ENCODE measurements at places on chromosomes 4 and X. TPM values are rescaled to one million over a fixed set of nuclear protein-coding genes. Genes with fewer than 3 reads are reported as not detected.

GRCh38 chr4:176504118-176504517, 184.4 kb downstream of the SPCS3 start:
- H3K36me3 ChIP-seq, result no peaks in the 10 kb centered on the region
- peaks cover 4% of the 10 kb centered on the region for H3K4me1 ChIP-seq
- H3K4me3 ChIP-seq, result no peak overlapping the region
- no peak overlapping the region for H3K27ac ChIP-seq
- peaks cover 2% of the 10 kb centered on the region for H3K27me3 ChIP-seq

GRCh38 chr4:57355101-57355665, 245.0 kb upstream of the IGFBP7 start:
- no peaks in the 10 kb centered on the region for H3K27me3 ChIP-seq
- no peaks in the 10 kb centered on the region for H3K36me3 ChIP-seq
- H3K4me1 ChIP-seq, result no peaks in the 10 kb centered on the region
- no peak overlapping the region for H3K4me3 ChIP-seq

The CCDC120 gene
- 17.6 TPM for total RNA-seq

- H3K4me3 ChIP-seq, result no peak overlapping the region
- H3K27me3 ChIP-seq, result peaks cover 26% of the 10 kb centered on the region
- no peak for DNase-seq
- H3K36me3 ChIP-seq, result peaks cover 4% of the 10 kb centered on the region
Observed at GRCh38 chr4:2685541-2685940, 70.6 kb downstream of the TNIP2 start.

- peak; percentile 96 for DNase-seq
- H3K4me1 ChIP-seq, result peaks cover 8% of the 10 kb centered on the region
- peak within 1 kb of the TSS; percentile 89 for H3K27ac ChIP-seq
Observed at GRCh38 chr4:176319704-176320339, at the start of gene SPCS3. SPCS3 (plus strand) TSS chr4:176319966; CDS start chr4:176320077, 111 bp downstream.

- no peak overlapping the region for H3K27ac ChIP-seq
- H3K36me3 ChIP-seq, result no peaks in the 10 kb centered on the region
- no peak for DNase-seq
Observed at GRCh38 chrX:9493936-9494335, 29.1 kb downstream of the TBL1X start.

DNA sequence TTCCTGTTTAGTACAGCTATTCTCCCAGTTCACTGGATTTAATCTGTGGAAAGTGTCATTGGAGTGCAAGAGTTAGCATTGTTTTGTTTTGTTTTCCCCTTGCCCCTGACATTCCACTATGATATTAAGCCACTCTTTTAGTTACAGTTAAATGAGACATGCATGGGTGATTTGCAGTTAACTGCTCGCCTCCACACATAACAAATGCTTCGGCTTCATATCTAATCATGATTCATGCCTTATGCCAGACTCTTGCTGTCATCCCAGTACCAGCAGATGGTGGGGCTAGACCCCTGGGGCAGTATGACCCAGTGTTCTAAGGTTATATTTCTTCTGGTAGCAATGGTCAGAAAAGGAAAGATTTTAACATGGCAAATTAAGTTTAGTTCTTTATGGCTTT, 80.1 kb downstream of the RAP1GDS1 start:
- H3K36me3 ChIP-seq, result no peaks in the 10 kb centered on the region
- peak overlapping the region; percentile 82 for H3K27ac ChIP-seq

DNA sequence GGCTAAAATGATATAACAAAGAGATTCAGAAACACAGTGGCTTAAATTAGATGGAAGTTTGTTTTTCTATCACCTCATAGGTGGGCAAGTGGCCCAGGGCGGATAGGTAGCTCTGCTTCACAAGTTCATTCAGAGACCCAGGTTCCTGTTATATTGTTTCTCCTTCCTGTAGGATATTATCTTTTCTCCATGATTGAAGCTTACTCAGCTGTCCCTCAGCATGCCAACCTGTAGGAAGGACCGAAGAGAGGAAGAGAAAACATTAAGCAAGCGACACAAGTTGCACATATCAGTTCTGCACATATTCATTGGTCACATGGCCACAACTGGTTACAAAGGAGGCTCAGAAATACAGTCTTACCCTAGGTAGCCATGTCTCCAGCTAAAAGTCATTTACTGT, 6.9 kb downstream of the KLHL5 start:
- no peak overlapping the region for H3K4me3 ChIP-seq
- DNase-seq, result no peak
- no peaks in the 10 kb centered on the region for H3K36me3 ChIP-seq
- H3K27ac ChIP-seq, result no peak overlapping the region

DNA sequence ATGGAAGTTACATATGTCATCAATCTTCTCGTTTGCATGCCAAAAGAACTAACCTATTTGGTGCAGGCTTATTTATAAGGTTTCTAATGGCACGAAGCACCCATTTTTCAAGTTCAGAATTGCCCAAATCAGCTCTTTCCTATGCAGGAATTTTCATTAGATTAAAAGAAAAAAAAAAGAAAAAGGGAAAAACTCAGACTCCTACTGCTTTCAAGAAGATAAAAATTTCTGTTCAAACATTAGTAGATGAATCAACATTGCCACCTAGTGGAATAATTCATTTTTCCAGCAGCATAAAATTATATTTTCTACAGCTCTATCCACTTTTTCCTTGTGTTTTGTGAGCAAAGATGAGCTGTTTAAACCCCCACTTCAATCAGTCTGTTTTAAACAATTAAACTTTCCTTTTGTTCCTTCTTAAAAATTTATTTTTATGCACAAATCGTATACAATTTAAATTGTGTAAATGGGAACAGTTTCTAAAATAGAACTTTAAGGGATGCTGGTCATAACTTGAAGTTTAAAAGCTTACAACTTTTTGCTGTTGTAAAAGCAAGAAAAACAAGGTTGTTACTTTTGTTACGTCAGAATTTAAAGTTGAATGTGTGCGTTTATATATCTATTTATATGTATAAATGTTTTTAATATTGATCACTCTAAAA, 309.9 kb downstream of the ARAP2 start:
- peak overlapping the region; percentile 67 for H3K27ac ChIP-seq
- H3K4me3 ChIP-seq, result peak overlapping the region; percentile 9
- H3K27me3 ChIP-seq, result no peaks in the 10 kb centered on the region
- H3K4me1 ChIP-seq, result peaks cover 13% of the 10 kb centered on the region
- no peak for DNase-seq

DNA sequence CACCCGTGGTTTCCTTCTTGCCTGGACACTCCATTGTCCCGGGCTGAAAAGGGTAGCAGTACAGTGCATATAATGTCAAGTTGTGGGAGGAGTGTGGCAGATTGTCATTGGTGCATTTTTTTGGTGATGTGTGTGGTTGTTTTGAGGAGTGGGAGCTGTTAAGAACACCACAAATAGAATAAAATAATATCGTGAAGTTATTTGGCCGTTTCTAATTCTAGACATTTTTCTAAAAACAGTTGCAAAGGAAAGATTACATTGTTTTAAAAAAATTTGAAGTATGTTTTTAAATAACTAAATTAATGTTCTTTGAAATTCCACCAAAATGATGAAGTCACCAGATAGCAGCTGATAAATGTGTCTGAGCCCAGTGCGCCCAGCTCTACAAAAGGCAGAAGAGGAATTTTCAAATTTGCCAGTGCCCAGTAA, 1.3 kb downstream of the PKD2 start:
- DNase-seq, result no peak
- H3K27me3 ChIP-seq, result peaks cover 10% of the 10 kb centered on the region
- H3K4me3 ChIP-seq, result peak overlapping the region; percentile 91
- peak overlapping the region; percentile 91 for H3K27ac ChIP-seq
- H3K36me3 ChIP-seq, result peaks cover 7% of the 10 kb centered on the region

GRCh38 chr4:39157520-39157919, 24.8 kb upstream of the WDR19 start:
- no peaks in the 10 kb centered on the region for H3K36me3 ChIP-seq
- no peaks in the 10 kb centered on the region for H3K27me3 ChIP-seq
- DNase-seq, result no peak
- no peak overlapping the region for H3K27ac ChIP-seq
- no peaks in the 10 kb centered on the region for H3K4me1 ChIP-seq
- H3K4me3 ChIP-seq, result no peak overlapping the region

The SSX4B gene
- 0.71 TPM for total RNA-seq

DNA sequence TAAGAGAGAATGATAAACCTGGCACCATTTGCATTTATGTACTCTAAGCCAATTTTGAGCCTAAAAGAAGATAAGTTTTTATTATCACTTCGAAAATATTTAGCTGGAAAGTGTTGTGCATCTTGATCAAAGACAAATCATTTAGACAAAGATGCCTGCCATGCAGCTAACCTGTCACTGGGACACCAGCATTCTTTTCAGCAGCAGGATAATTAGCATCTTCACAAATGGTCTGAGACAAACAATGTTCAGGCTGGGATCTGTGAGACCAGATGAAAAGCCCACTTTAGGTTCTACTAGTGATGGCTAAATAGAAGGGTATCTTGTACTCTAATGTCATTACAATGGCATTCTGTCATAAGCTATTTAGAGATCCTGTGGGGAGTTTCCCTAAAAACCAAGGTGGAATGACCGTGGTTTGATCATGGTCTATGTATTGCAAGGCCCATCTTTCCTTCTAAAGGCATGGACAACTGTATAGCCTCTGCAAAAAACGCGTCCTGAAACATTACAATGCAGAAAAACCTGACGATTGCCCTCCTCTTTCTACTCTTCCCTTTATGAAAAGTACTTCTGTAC, 7.2 kb downstream of the PRDM8 start:
- DNase-seq, result no peak
- no peak overlapping the region for H3K27ac ChIP-seq
- H3K4me3 ChIP-seq, result no peak overlapping the region
- H3K36me3 ChIP-seq, result peaks cover 7% of the 10 kb centered on the region
- H3K4me1 ChIP-seq, result peaks cover 19% of the 10 kb centered on the region

- H3K4me1 ChIP-seq, result peaks cover 14% of the 10 kb centered on the region
- DNase-seq, result no peak
- no peak overlapping the region for H3K27ac ChIP-seq
- peaks cover 11% of the 10 kb centered on the region for H3K27me3 ChIP-seq
- H3K4me3 ChIP-seq, result peak overlapping the region; percentile 97
Observed at GRCh38 chr4:152537881-152538280, 2.0 kb upstream of the FBXW7 start.

The ZNF630 gene
- total RNA-seq, result 2.8 TPM

The MAP3K15 gene
- 0.37 TPM for total RNA-seq

DNA sequence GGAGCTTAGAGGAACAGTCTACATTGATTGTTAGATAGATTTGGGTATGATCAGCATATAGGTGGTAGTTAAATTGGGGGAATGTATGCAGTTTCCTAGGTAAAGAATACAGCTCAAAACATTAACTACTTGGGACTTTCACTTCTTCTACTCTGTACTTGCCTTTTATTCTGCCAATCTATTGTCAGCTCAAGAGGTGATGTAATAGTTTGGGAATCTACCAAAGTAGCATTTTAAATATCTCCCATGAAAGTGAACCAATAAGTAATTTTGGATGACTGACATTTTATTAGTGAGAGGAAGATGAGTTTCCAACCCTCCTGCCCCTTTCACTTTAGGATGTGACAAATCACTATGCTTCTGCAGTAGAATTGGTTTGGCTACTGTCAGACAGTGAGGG, 43.4 kb downstream of the NUDT6 start:
- H3K27ac ChIP-seq, result no peak overlapping the region
- peaks cover 24% of the 10 kb centered on the region for H3K36me3 ChIP-seq

- no peak overlapping the region for H3K4me3 ChIP-seq
- no peak for DNase-seq
- H3K27me3 ChIP-seq, result no peaks in the 10 kb centered on the region
- H3K36me3 ChIP-seq, result peaks cover 9% of the 10 kb centered on the region
- peaks cover 14% of the 10 kb centered on the region for H3K4me1 ChIP-seq
Observed at GRCh38 chr4:184934961-184935360, 83.3 kb upstream of the HELT start.

- peak overlapping the region; percentile 91 for H3K4me3 ChIP-seq
- H3K27me3 ChIP-seq, result peaks cover 23% of the 10 kb centered on the region
Observed at GRCh38 chrX:153879741-153880439, 6.1 kb downstream of the L1CAM start.

DNA sequence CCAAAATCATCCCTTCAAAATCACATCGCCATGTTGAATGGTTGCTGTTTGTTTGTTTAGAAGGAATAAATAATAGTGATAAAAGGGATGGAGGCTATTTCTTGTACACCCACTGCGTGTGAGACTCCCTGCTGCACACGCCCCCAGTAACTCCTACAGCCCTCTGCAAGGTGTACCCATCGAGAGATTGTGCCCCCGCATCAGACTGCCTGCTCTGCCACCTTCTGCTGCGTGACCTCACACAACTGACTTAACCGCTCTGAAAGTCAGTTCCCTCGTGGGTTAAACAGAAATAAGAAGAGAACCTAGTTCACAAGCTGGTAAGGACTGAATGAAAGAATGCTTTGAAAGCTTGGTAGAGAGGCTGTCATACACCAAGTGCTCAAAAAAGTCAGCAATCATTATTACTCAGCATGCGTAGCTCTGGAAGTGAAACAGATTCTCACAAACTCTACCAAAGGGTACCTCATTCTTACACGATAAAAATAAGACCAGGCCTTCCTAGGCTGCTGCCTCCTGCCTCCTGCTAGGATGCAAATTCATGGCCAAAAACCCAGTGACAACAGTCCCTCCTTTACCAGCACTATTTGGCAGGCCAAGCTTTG, 147.1 kb downstream of the CPEB2 start:
- H3K4me1 ChIP-seq, result peaks cover 48% of the 10 kb centered on the region
- no peaks in the 10 kb centered on the region for H3K27me3 ChIP-seq
- peak overlapping the region; percentile 67 for H3K27ac ChIP-seq
- DNase-seq, result no peak
- no peak overlapping the region for H3K4me3 ChIP-seq

DNA sequence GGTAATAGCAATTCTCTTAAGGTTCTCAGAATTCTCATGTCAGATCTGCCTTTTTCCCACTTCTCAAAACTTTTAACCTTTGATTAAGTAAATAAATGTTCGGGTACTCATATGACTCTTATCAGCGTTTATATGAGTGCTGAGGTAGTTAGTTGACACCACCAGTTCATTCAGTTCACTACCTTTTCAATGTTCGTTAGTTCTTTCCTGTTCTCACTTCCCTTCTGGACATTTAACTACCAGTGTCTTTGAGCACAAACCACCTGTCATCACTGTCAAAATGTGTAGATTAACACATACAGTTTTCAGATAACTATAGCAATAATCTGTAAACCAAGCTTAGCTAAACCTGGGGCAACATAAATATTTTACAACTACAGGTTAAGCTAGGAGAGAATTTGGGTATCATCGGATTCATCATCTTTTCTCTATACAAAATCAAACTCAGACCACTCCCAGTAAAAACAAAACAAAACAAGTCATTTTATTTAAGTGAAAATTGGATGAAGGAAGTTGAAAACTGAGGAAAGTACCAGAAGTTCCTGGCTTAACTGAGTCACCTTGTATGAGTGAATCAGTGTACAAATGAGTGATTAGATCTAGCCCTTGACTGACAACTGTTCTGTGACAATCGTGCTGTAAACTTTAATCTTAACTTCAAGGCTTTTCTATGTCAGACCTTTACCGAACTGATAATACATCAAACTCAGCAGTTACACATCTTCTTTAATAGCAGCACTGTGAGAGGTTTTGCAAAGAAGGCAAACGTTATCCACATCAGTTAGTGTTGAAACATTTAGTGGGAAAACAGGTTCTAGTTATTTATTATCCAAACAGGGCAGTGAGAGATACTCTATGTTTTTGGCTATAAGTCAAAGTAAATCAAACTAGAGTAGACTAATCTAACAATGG, 41.9 kb downstream of the ARHGEF38 start:
- H3K36me3 ChIP-seq, result no peaks in the 10 kb centered on the region
- DNase-seq, result no peak
- H3K4me1 ChIP-seq, result no peaks in the 10 kb centered on the region
- H3K27me3 ChIP-seq, result no peaks in the 10 kb centered on the region
- no peak overlapping the region for H3K4me3 ChIP-seq
- no peak overlapping the region for H3K27ac ChIP-seq

GRCh38 chr4:165716472-165716871, 156.6 kb upstream of the TLL1 start:
- H3K4me3 ChIP-seq, result no peak overlapping the region
- H3K27ac ChIP-seq, result no peak overlapping the region
- DNase-seq, result no peak
- no peaks in the 10 kb centered on the region for H3K4me1 ChIP-seq
- H3K27me3 ChIP-seq, result no peaks in the 10 kb centered on the region

The HPF1 gene
- total RNA-seq, result 25.0 TPM
